Activated CD8-positive, alpha-beta memory T cell treated with anti-CD3 and anti-CD28 coated beads for 1 hour (primary cell): ENCODE measurements at places on chromosomes 7 and 10.
A peak's percentile ranks its signal among the peaks of the same experiment; 100 is the strongest.

GRCh38 chr10:126959431-126959830 is 54.2 kb downstream of the DOCK1 start:
- DNase-seq: no peak

GRCh38 chr10:43945094-43945730 is 296.5 kb upstream of the ZNF32 start:
- no peak for DNase-seq

- no peak for DNase-seq
These were observed 30.5 kb upstream of the SFTPD start for GRCh38 chr10:79979310-79979975.

GRCh38 chr10:52212062-52212461 is 102.0 kb upstream of the DKK1 start:
- no peak for DNase-seq

DNA sequence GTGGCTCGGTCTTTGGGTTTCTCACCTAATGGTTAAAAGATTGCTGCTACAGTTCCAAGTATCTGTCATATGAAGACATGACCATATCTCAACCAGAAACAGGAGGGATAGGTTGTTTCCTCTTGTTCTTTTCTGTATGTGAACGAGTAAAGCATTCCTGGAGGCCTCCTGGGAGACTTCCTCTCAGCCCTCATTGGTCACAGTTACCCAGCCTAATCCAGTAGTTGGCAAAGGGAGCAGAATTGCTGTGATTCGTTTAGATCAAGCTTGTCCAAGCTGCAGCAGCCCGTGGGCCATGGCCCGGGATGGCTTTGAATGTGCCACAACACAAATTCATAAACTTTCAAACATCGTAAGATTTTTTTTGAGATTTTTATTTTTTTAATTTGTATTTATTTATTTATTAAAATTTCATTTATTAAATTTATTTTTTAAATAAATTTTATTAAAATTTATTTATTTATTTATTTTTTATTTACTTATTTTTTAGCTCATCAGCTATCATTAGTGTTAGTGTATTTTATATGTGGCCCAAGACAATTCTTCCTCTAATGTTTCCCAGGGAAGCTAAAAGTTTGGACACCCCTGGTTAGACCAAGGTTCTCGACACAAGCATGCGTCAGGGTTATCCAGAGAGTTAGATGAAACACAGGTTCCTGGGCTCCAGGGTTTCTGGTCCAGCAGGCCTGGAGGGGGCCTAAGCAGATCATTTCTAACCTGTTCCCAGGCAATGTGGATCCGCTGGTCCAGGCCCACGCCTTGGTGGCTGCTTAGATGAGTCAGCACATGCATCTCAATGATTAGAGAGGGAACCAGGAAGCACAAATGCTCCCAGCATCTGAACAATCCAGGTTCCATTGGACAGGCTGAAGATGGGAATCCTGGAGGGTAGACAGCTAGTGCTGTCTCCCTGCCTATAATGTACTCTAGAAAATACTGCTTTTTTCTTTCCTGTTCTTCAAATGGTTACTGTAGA is 25.6 kb downstream of the CDC123 start:
- DNase-seq: no peak

- no peak for DNase-seq
These were observed 102.1 kb downstream of the PPP1R17 start for GRCh38 chr7:31788883-31789680.

DNA sequence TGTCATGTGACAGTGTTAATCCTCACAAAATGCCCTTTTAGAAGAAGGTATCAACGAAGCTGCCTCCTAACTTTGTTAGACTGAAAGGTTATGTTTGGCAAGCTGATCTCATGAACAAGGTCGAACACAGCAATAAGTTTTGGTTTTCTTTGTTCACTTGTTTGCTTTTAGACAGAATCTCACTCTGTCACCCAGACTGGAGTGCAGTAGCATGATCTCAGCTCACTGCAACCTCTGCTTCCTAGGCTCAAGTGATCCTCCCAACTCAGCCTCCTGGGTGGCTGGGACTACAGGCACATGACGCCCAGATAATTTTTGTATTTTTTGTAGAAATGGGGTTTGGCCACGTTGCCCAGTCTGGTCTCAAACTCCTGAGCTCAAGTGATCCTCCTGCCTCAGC is 1.1 kb downstream of the STRA8 start:
- no peak for DNase-seq

- DNase-seq: no peak
These were observed 112.2 kb downstream of the EXOC4 start for GRCh38 chr7:133364959-133365690.

GRCh38 chr10:55500931-55501559 is 700.0 kb upstream of the PCDH15 start:
- no peak for DNase-seq

GRCh38 chr7:1986366-1987083 is 246.2 kb downstream of the MAD1L1 start:
- no peak for DNase-seq

DNA sequence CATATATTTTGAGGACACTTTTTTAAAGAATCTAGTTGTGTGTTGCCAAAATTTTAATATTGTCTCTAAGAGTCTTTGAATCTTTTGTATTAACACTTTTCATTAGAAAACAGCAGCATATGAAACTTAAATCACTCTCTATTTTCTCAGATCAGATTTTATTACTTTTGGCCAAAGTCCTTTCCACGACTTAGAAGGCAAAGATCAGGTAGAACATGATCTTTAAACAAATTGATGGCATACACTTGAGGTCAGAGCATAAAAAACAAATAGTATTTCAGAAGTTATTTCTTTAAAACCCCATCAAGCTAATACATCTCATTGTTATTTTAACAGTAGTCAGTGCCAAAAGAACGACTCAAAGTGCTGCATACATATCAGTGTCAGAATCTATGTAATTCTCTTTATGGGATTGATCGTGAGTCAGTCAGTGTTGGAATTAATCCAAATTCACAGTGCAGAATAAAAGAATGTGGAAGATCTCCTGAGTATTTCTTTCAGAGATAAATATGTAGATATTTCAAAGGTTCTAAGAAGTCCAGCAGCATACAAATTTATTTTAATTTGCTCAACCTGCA is 9.6 kb upstream of the AGMO start:
- DNase-seq: no peak

DNA sequence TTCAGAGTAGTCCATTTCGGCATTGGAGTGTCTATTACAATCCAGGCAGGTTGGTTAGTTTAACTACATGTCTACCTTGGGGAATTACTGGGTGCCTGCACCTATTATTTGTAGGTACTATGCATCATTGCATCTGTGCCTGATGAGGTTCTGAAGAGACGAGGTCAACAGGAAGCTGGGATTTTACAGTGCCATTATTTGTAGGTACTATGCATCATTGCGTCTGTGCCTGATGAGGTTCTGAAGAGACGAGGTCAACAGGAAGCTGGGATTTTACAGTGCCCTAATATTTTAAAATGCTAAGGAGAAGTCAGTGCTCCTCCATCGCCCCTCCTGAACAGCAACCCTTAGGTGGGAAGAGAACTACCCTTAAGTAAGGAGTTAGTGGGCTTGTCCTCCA is 41.7 kb downstream of the NPY start:
- DNase-seq: no peak

DNA sequence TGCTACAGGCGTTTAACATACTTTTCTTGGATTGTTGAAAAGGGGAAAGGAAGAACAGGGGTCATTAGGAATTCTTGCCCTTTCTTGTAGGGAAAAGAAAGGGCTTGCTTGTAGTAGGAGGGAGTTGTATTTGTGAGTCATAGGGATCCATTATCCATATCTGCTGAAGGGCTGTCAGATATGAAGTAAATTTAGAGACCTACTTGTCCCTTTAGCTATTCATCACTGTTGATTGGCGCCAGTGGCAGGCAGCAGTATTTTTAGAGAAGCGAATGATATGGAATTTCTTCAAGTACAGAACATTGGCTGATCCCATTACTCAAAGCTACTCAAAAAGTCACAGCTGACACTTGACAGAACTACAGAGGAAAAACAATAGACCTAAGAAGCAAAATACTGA is 97.7 kb downstream of the CELF2 start:
- no peak for DNase-seq

DNA sequence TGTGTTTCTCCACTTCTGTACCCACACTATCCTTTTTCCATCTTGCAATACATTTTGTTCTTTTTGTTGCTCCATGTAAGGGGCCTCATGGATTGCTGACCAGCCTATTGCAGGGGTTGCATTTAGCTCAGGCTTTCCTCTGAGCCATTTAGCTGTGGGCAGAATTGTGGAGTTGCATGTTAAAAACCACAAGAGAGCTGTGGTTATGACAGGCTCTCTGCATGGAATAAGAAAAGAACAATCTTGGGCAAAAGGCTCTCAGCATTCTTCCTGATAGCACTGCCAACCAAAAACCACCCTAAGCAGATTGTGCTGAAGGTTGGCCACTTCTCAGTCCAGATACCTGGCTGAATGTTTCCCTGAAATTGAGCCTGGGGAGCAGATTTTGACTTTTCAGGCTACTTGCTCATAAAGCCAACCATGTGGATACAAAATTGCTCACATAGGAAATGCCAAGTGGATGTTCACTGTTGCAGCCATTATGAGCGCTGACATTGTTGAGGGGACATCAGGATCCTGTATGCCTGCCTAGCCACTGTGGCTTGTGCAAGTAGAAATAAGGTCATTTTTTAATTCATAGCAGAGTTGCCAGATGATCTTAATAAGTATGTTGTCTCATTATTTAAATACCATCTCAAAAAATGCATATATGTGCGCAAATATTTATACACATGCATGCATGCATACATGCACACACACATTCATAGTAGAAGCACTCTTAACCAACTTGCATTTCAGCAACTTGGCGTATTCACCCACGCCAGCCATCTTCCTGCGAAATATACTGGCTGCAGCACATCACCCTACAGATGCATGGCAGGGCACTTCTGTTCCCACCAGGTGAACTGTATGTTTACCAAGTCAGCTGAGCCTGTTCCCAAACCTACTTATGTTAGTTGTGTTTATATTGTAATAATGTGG is 695.4 kb downstream of the LRMDA start:
- DNase-seq: no peak

DNA sequence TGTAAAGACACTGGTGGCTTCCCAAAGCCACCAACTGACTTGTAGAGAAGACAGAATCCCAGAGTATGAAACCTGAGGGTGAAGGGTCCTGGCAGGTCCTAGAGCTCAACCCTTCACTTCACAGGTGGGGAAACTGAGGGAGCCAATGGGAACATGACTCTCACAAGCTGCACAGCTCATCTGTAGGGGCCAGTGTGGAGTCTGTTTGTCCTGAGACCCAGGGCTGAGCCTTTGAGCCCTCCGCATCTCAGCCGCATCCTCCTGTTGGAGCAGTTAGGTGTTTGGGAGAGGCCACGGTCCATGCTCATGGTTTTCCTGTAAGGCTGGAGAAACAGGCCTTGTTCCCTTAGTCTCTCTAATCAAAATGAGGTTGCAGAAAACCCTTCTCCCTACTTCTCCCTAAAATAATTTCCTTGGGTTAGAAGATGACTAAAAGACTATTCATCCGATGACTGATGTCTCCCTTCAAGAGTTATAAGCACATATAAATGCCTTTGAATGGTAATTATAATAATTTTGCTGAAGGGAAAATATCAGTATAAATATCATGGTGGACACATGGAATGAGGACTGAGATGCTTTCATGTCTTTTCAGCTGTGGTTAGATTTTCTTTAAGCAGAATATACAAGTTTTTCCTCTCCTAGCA is 10.3 kb downstream of the HTRA1 start:
- DNase-seq: no peak

- peak; percentile 2 for DNase-seq
These were observed at the start of gene PRTFDC1 for GRCh38 chr10:24952143-24952706. Gene PRTFDC1, minus strand, starts transcription at chr10:24952606. Its CDS starts 31 bp downstream, at chr10:24952575.

- no peak for DNase-seq
These were observed 29.4 kb upstream of the RET start for GRCh38 chr10:43047288-43047970.

- DNase-seq: no peak
These were observed 2.5 kb downstream of the NUDT5 start for GRCh38 chr10:12193193-12193592.

GRCh38 chr7:43876976-43877745 is 7.8 kb upstream of the MRPS24 start:
- DNase-seq: no peak

- DNase-seq: no peak
These were observed 5.8 kb downstream of the DYNC2I1 start for GRCh38 chr7:158861936-158862704.

GRCh38 chr10:14658331-14659127 is 116.2 kb downstream of the FAM107B start:
- no peak for DNase-seq

DNA sequence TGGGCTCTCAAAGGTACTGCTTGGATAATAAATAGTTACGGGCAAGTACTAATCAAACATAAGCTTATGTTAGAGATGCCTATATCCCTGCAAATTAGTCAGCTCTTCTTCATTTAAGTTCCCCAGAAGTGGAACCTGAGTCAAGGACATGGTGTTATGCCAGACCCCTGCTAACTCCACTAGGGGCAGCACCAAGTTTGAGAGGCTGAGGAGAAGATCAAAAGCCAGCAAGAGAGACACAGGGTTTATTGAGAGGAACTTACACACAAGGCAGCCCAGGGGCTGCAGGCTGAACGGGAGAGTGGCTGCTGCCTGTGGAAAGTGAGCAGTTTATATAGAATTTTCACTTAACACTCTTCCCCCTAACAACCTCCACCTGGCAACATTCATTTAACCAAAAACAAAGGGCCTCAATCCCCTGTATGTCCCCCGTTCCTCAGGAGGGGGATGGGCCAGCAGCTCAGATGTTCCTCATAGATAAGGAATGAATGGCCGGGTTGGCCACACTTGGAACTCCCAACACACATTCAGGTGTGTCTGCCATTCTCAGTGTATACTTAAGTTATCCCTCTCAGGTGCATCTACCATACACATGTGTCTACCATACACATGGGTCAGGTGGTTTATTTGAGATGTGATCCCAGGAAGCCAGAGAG is 62.6 kb upstream of the GHITM start:
- no peak for DNase-seq

GRCh38 chr10:30821994-30822692 is 192.6 kb upstream of the LYZL2 start:
- no peak for DNase-seq

- no peak for DNase-seq
These were observed 9.2 kb downstream of the AGBL3 start for GRCh38 chr7:134995239-134996096.

GRCh38 chr7:136179154-136179553 is 202.0 kb upstream of the MTPN start:
- no peak for DNase-seq

DNA sequence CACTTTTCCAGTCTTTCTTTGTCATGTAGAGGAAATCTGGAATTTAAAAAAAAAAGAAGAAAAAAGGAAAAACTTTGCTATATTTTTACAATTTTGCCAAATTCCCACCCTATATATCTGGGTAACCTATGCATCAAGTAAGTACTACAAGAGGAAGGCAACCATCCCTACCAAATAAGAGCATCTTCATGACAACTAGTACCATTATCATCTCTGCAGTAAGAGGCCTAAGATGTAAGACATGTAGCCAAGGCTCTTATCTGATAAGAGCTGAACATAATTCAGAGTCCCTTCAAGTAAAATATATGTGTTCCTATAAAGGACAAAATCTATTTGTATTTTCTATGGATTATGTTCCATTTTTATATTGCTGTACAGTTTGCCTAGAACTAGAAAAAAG is 3.5 kb downstream of the THAP5 start:
- no peak for DNase-seq

GRCh38 chr7:36677769-36678437 is 46.4 kb downstream of the AOAH start:
- DNase-seq: no peak
